Mesenchymal stem cell (in vitro differentiated cells and primary cell): ENCODE measurements at places on chromosomes 16 and 17.

GRCh38 chr17:2482218-2482617 is 29.5 kb downstream of the METTL16 start:
- DNase-seq = no peak

DNA sequence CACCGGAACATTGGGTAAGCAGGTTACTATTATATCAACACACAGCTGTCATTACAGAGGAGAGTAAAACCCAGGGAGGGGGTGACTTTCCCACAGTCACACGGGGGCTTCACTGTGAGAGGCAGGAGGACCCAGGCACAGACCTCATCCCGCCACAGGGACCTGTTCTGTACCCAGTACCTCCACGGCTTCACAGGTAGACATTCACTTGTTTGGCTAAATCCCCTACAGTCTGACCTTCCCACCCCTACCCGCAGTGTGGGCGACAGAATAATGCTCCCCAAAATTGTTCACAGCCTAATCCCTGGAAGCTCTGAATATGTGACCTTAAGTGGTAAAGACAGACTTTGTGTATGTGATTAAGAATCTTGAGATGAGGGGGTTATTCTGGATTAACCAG is 16.5 kb downstream of the LITAF start:
- no peak for DNase-seq

DNA sequence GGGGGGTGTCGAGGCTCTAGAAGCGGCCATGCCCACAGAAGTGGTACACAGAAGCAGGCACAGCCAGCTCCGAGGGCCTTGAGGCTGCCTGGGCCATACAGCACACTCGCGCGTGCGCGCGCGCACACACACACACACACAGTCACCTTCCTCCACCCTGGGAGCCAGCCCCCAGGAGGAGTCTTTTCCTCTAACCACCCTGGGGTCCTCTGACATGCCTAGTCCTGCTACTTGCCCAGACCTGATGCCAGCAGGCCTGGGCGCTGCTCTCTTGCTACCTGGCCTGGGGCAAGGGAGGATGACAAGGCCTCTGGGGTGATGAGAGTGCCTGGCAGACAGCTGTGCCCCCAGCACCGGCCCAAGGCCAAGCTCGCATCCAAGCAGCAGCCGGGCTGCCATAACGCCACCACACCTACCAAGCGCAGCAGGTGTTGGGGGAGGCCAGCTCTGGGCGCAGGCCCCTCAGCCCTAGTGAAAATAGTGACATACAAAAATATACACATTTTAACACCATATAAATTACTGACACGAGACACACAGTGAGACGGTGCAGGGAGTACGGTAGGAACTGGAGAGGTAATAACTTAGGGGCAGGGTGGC is 41.1 kb downstream of the TSC2 start:
- no peak for DNase-seq

- DNase-seq = peak; percentile 52
These were observed 25.0 kb upstream of the KCNJ2 start for GRCh38 chr17:70144260-70144846.

DNA sequence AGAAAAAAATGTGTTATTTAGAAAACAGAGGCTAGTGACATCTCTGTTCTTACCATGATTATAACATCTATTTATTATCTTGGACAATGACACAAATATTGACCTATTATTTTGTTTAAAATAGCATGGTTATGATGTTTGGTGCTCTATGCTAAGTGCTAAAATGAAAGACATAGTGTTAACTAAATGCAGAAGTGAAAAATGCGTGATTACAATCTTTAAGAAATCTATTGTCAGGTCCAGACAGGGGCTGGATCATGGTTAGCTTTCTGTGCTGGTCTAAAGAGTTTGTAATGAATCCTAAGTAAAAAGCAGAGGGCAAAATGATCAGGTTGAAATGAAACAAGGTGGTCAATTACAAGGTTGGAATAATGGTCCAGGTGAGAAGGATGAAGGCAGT is 622 bp upstream of the KRT28 start:
- DNase-seq = no peak

- DNase-seq = no peak
These were observed 86.0 kb upstream of the AMZ2 start for GRCh38 chr17:68161644-68162428.

DNA sequence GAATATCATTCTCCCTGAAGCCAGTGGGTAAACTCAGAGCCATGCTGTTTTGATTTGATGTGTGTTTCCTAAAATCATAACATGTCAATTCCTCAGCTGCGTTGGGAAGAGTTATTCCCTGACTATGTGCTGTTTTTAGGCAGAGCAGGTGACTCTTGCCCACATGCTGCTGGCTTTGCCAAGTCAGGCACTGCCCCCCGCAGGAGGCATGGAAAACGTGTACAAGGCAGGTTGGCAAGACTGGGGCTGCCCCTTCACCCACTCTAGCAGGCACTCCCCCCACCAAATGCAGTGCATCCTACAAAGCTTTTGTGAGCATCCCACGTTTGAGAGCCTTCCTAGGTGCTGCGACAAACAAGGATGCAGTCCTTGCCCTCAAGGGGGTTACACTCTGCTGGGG is 38.3 kb upstream of the NAT9 start:
- DNase-seq = no peak

DNA sequence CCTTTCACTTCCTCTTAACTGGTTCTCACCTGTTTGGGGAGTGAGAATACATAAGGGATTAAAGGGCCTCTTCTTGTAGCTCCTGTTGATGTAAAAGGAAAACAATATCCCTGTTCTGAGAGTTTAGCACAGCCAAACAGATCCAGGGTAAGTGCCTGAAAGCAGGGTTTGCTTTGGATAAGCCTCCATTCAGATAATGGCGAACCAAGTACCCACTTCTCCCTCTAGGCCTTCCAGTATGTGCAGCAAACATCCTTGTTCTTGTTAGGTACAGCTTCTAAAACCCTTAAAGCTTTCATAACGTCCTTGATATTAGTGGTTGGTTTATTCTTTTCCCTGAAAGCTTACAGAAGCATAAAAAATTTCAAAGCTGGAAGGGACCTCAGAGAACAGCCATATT is 130.6 kb upstream of the DNAH9 start:
- no peak for DNase-seq

- no peak for DNase-seq
These were observed 8.6 kb upstream of the TEX19 start for GRCh38 chr17:82350182-82351030.

DNA sequence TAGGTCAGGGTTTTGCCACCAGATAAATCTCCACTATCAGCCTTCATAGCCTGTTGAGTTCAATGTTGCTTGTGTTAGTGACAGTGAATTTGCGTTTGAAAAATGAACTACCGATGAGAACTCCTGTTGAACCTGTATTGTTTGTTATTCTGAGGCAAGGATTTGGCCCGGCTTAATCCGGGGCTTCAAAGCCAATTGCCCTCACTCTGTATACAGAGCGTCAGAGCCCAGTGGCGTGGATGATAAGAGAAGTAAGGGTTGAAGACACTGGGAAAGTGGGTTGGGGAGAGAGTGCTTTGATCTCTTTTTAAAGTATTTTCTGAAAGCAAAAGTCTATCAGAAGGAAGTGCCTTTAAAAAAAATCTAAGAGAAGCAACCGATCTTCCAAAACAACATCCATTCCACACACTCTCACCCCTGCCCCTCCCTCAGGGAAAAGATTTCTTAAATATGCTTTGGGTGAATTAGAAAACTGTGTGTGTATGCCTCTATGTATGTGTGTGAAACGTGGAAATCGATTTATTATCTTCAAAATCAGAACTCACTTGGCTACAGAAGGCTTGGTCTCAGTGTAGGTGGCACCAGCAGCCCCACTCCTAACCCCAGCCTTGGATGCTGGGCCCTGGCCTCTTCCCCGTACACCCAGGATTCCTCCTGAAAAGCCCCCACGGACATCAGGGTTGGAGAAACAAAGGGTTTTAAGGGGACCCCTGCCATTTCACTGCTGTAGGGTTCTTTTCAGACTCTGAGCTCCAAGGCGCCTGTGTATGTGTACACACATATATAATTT is 8.8 kb downstream of the TBX4 start:
- DNase-seq = no peak

GRCh38 chr16:85003725-85004586 is 7.4 kb downstream of the ZDHHC7 start:
- no peak for DNase-seq

- DNase-seq = no peak
These were observed 113.9 kb downstream of the AMFR start for GRCh38 chr16:56311208-56312027.

DNA sequence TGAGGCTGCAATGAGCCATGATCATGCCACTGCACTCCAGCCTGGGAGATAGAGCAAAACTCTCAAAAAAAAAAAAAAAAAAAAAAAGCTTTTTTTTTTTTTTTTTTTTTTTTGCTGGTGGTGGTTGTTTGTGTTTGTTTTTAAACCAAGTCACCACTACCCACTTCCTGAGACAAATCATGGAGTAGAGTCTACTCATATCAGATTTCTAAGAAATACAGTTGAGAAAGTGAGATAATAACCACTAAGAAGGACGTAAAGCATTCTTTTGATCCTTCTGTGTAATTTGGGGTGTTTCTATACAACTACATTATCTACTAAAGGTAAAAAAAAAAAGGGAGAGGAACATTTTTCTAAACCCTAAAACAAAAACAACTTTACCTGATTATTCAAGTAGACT is 38.0 kb downstream of the AXIN2 start:
- DNase-seq = no peak

DNA sequence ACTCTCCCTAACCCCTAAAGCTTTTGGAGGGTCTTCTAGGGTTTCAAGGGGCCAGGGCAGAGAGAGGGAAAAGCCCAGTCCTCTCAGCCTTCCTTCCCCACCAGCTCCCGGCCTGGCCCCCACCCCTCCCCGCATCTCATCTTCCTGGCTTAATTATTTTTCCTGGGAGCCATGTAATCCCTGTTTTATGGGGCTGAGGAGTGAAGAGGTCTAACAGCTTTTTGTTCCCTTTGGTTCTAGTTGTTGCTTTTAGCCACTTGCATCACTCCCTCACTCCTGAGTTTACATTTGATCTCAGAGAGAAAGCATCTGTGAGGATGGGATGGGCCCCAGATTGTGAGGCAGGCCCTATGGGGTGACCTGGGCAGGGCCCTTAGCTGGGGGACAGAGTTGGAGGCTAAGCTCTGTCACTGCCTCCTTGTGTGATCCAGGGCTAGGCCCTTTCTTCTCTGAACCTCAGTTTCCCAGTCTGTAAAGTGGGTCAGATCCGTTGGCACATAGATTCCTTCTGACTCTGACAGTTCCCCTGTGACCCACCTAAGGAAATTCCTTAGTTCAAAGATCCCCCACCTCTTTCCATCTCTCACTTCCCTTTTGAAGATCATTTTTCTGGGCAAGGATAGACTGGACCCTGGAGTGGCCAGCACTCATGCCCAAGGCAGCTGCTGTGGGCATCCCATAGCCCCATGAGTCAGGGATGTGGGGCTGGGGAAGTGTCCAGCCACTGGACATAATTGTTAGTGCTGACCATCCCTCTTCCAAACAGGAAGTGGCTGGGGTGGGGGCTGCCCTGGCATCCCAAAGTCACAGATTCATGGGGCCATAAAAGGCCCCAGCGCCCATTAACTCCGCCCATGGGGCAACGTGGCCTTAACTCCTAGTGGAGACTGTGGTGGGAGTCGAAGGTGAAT is 20.1 kb downstream of the UNC119 start:
- peak; percentile 12 for DNase-seq

DNA sequence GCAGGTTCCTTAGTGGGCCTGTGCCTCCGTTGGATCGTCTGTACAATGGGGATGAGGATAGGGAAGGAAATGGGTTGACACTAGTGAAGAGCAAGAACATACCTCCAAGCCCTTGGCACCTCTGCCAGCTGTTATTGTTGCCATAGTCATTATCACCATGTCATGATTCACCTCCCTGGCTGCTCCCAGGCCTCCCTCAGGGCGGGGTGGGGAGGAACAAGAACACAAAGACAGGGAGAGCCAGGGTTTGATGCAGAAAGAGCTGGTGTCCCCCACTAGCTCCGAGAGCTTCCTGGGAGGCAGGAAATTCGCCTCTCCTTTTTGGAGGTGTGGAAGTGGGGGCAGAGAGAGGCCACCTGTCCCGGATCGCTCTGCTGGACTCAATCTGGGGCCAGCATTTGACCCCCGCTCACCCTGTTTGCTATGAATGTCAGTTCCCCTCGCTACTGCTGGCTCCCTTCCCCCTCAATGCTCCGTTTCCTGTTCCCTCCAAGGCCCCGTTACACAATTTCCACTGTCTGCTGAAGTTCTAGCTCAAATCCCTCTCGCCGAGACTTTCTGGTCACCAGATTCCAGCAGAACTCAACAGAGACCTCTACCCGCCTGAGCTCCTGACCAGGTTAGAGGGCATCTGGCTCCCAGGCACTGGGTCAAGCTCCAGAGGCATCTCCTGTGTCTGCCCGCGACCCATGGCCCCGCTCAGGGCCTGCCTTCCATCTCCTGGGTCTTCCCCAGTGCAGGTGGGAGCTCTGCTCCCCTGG is 9.1 kb downstream of the TIMP2 start:
- DNase-seq = peak; percentile 54

DNA sequence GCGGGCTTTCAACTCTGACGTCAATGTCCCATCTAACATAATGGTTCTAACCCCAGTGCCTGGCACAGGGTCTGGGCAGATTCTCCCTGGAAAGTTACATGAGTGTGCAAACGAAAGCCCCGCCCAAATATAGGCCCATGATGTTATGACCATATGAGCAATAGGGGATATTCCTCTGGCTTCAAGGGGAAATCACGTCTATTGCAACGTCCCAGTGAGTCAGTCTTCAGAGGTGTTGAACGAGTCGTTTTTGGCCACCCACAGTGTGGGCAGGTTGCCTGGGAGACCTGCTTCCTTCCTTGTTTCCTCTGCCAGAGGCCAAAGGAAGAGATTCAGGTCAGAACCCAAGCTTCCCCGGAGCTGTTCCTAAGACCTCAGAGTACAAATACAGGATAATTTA is 30.3 kb downstream of the PIK3R5 start:
- DNase-seq = no peak

DNA sequence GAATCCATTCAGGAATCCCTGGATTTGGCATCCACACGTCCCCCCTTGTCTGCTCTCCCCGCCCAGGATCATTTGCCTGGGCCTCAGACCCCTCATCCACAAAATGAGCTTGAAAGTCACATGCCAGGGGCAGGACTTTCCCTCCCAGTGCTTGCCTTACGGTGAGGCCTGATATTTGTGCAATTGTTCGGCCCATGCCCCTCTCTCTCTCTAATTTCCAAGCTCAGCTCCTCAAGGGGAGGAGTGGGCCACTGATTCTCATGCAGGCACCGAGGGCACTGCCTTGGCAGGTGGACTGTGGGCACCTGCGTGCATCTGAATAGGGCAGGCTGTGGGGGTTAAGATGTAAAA is 267.2 kb upstream of the FOXF1 start:
- DNase-seq = no peak
